CD4-positive, alpha-beta memory T cell (primary cell): ENCODE measurements at places on chromosomes 4 and X.

DNA sequence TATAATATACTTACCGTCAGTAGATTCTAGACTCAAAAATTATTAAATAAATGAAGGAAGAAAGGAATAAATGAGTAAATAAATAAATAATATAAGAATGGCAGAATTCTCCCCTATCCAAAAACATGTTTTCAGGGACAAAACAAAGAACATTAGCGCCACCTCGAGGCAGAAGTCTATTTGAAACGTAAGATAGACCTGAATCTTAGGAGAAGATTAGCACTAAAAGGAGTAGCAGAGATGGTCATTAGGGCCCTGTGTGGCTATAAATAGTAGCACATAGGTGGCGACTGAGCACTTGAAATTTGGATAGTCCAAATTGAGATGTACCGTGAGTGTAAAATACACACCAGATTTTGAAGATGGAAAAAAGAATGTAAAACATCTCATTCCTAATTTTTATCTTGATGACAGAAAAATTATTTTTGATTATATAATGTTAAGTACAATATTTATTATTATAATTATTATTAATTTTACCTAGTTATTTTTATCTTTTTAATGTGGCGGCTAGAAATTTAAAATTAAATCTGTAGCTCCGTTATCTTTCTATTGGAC, 24.3 kb upstream of the SRD5A3 start:
- peak; percentile 23 for DNase-seq

DNA sequence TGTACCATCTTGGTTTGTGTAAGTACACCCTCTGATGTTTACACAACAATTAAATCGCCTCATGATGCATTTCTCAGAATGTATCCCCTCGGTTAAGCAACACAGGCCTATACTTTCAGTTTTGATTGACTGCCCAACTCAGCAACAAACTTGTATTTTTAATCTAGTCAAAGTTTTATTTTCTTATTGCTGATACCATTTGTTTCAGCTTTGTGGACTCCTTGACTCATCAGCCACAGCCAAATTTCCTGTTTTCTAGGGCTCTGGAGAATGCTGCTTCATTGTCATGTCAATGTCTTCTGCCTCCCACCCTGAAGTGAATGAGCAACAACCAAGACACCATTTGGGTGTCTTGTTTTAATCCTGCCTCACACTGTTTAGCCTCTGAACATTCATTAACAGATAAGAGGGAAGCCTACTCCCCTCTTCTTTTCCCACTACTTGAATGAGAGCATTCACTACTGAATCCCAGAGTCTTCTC, 14.0 kb downstream of the BBS12 start:
- no peak for DNase-seq

DNA sequence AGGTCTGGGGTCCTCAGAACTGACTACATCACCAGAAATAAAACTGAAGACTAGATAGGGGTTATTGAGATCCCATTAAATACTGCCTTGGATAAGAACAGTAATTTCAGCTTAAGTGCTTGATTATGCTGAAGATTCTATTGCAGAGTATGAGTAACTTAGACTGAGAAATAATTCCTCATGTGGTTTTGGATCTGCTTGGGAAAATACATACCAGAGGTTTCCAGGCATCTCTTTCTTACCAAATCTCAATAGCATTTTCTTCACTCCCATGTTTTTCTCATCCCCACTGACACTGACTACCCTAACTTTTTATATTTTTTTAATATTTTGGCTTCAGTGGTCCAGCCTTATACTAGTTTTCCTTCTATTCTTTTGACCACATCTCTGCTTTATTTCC, 92.0 kb upstream of the TEX13D start:
- DNase-seq = no peak

DNA sequence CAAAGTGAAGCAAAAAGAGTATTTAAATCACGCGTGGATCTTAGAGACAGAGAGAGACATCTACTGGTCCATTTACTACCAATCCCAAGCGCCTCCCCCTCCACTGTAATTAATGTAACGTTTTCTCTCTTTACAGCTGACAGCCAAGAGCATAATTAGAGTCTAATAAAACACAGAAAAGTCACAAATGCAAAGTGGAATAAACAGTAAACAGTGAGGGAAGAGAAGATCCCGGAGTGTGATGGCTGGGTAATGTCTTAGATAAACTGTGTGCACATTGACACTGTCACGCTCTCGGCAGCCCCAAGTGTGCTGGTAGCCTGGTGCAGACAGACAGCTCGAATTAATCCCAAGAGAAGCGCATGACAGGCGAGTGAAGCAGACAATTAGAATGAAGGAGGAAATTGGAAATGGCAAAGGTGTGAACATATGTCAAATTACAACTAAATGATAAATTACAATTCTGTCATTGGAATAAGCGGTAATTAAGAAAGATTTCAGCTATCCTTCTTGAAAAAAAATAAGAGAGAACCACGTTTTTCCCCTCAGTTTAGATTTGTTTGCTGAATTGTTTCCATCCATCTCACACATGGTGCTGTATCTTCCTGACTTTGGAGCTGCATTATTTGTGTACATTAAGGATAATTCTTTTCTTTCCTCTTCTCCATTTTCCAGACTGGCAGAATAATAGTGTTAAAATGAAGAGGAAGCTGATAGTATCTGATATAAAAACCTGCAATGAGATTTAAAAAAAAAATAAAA, 100.1 kb downstream of the CXXC4 start:
- no peak for DNase-seq

DNA sequence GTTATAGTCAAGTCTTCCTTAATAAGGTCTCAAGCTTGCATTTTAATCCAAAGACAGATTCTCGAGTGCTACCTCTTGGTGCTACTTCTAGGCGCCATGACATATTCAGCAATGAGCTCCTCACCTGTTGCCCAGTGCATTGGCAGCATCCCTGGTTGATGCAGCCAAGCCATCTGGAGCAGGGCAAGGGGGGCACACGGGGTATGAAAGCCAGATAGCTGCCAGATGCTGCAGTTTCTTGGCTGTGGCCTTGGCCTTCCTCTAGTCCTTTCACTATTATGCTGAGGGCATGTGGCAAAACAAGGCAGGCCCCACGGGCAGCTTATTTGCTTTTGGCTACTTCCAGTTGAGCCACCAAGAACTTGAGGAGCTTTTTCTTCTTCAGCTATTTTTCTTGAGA, 168.6 kb upstream of the PGRMC2 start:
- DNase-seq = no peak

DNA sequence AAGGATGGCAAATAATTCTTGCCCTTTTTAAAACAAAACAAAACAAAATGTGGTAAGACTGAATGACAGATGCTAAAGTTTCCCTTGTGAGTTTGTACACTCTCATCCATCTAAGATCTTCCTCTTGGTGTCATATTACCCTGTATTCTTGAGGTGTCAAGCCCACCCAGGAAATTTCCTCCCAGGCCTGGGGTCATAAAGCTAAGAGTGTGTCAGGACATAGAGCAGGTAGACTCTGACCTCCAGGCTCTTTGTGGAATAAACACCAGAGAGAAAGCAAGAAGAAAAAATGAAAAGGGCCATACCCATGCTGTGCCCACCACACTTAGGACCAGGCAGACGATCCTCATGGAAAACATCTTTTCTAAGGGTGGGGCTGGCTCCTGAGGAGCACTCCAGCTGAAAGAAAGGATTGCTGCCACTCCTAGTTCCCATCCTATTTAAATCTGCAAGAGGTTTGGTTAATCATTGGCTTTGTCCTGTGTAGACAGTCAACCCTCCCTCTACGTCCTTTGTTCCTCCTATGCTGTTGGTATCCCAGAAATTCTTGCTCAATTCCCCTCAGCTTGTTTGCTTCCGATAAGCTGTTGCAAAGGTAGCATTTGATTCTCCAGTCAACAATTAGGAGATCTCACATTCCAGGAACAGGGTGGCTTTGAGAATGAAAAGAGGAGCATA, at the start of gene FGA:
FGA (minus strand) TSS at position 414 of the 678 bp plus-strand sequence; CDS start at position 359, 55 bp downstream.
- no peak for DNase-seq

- DNase-seq = no peak
Observed at GRCh38 chrX:105109936-105110335, 110.6 kb downstream of the TEX13A start.

GRCh38 chr4:54050214-54050904, 14.0 kb downstream of the CHIC2 start:
- DNase-seq = no peak

- DNase-seq = no peak
Observed at GRCh38 chrX:262381-262909, 18.7 kb upstream of the PLCXD1 start.

GRCh38 chrX:116618546-116618945, 155.8 kb upstream of the CT83 start:
- DNase-seq = no peak

DNA sequence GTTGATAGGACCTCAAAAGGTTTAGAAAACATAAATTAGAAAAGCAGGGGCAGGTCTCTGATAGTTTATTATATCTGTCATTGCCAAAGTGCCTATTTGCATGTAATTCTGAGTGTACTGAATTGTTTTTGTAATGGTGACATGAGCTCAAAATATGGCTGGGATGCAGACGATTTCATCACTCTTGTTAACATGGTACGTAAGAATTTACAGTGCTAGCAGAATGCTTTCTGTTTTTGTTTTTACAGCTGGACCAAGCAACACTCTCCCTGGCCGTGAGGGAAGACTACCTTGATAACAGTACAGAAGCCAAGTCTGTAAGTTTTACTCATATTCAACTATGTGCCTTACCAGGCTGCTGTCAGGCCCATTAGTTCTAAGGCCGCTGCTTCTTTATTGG, 58.1 kb downstream of the PHEX start:
- DNase-seq = no peak

DNA sequence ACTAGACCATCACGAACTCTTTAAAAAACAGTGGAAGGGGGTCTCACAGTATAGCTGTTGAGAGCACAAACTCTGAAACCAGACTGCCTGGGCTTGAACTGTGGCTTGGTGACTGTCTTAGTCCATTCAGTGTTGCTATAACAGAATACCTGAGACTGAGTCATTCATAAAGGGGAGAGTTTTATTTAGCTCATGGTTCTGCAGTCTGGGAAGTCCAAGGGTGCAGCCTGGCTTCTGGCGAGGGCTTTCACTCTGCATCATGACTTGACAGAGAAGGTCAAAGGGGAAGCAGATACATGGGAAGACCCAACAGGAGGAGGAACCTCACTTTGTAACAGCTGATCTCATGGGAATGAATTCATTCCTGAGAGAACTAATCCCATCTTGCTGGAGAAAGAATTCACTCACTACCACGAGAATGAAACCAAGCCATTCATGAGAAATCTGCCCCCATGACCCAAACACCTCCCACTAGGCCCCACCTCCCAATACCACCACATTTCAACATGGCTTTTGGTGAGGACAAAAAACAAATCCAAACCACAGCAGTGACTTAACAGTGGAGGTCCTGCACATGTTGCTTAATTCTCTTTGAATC, 116.7 kb upstream of the STOX2 start:
- DNase-seq = no peak

GRCh38 chr4:9703391-9703790, 78.0 kb upstream of the DRD5 start:
- DNase-seq = peak; percentile 66

DNA sequence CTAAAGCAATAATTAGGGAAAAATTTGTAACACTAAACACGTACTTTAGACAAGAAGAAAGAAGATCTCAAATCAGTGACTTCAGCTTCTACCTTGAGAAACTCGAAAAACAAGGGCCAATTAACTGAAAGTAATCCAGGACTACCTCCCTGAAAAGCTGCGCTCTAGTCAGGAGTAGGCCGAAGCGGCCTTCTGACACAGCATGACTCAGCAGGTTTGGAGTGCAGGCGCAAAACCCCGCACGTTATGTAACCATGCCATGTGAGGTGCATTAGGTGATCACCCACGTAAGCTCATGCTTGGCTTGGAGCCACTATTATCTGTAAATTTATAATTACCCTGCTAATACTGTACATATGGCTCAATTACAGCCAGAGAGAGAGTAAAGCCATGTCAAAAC, 52.8 kb upstream of the CCDC149 start:
- DNase-seq = no peak

GRCh38 chr4:123023647-123024046, 101.2 kb upstream of the NUDT6 start:
- DNase-seq = no peak

- no peak for DNase-seq
Observed at GRCh38 chr4:76950956-76951671, 1.6 kb downstream of the SEPTIN11 start.

GRCh38 chrX:13235930-13236329, 83.9 kb downstream of the ATXN3L start:
- DNase-seq = no peak

DNA sequence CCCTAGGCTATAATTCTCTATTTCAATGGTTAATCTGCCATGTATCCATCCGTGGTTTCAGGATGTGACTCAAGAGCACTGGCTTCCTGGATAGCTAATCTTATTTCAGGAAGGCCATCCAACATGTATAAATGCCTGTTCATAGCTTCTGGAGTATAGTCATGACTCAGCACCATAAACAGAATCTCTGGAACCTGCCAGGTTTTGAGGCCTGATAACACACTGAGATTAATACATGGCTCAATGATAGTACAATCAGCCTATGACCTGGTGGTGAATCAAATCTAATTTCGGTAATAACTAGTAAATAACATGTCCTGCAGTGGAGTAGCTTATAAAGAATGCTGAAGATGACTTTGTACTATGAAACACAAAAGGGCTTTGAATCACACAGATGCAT, 5.7 kb upstream of the IL13RA2 start:
- no peak for DNase-seq

DNA sequence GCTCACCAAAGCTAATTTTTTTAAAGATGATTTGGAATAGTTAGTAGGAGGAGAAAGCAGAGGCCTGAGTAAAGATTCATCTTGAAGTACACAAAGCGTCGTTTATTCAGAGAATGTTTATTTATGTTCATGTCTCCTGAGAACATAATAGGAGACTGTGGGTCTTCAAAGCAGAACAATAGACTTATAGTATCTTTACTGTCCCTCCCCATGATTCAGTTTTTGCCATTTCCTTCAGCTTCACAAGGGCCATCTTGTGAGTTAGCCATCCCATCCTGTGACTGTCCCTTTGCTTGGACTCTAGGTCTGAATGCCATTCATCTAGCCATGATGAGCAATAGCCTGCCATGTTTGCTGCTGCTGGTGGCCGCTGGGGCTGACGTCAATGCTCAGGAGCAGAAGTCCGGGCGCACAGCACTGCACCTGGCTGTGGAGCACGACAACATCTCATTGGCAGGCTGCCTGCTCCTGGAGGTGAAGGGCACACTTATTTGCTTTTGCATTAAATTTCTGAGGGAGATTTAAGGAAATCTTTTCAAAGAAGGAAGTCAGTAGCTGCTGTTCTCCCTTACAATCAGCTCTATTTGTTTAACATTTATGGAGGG, 105.8 kb downstream of the NFKB1 start:
- no peak for DNase-seq

GRCh38 chr4:119942806-119943205, 123.8 kb downstream of the MAD2L1 start:
- DNase-seq = no peak

DNA sequence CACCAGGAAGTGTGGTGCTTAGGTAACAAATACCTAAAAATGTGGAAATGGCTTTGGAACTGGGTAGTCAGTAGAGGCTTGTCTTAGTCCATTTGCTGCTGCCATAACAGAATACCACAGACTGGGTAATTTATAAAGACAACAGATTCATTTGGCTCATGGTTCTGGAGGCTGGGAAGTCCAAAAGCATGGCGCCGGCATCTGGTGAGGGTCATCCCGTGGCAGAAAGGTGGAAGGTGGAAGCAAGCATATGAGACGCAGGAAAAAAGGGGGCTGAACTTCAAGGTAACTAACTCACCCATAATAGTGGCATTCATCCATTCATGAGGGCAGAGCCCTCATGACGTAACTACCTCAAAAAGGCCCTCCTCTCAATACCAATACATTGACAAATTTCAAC, 6.6 kb downstream of the FAM3A start:
- no peak for DNase-seq

GRCh38 chr4:91113130-91113706, 986.0 kb downstream of the CCSER1 start:
- no peak for DNase-seq

- no peak for DNase-seq
Observed at GRCh38 chr4:26083987-26084386, 170.0 kb downstream of the SMIM20 start.
